Renal cortex interstitium (tissue), 15 donors: ENCODE measurements at places on chromosomes 7 and 10.

DNA sequence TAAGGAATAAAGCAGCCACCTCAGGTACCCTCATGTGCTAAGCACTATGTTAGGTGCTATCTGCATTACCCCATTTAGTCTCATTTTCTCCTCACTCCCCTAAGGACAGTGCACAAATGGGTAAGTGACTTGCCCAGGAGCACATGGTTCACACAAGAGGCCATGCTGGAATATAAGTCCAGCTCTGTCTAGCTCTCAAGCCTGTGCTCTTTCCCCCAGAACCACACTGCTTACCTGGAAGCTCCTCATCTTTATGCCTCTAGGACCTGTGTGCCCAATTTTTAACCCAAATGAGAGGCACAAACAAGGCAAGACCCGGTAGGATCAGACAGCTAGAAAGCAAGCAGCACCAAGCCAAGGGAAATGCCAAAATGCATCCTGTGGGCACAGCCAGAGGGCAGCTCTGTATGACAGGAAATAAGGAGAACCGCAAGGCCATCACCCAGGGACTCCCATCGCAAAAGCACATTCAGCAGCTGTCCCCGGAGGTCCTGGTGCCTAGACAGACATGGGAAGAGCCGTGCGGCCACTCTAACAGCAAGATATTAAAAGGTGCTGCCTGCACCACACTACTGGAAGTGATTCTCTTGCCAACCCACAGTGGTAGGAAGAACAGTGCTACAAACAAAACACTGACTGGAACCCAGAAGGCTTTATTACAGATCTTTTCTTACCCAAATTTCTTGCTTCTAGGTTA, 88.1 kb downstream of the GSAP start:
- DNase-seq: no peak

DNA sequence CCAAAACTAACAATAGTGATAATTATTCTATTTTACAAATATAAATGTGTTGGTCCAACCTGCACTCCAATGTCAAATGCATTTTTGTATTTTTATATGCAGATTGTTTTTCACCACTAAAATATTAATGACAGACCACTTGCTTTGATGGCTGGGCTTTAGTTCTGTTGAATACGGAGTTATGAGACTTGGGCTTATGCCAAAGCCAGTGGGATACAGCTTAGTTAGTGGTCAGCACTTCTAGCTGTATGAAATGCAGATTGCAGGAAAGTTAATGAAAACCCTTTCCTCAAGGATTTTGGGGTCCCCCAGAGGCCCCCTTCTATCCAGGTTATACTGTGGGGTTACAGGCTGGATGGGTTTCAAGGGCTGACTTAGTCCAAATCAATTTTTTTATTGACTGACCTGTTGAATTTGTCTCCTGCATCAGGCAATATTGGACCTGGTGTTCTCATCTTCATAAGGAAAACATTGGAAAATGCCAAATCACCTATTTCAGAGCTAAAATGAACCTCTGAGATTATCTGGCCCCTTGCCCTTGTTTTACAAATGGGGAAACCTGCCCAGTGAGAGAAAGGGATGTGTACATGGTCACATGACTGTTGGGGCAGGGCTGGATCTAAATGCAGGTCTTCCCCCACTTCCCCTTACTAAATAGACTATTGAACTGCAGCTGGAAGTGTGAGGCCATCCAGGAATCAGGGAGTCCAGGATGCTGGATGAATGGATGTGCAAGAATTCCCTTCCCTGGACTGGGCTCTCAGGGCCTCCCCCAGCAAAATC, 1085.3 kb downstream of the KCNMA1 start:
- no peak for DNase-seq

DNA sequence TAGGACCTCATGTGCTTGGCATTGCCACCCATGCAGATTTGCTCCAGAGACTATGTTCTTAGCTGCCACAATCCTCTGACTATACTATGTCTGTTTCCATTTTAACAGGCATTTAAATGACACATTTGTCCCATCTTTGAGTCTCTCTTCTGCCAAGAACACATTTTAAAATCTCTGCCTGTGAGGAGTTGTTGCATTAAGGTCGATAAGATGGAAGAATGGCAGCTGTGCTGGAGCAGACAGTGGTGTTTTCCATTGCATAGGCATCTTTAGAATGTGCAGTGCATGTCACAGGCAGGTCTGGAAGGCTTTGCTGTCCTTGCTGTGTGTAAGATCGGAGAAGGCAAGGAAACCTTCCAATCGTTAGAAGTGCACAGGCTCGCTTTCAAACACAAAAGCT, 70.9 kb upstream of the CELF2 start:
- DNase-seq: no peak

- DNase-seq: peak; percentile 73
These were observed 871 bp upstream of the GTF2IRD1 start for GRCh38 chr7:74452748-74453321.

- DNase-seq: no peak
These were observed 329.6 kb downstream of the PTEN start for GRCh38 chr10:88193018-88193417.

DNA sequence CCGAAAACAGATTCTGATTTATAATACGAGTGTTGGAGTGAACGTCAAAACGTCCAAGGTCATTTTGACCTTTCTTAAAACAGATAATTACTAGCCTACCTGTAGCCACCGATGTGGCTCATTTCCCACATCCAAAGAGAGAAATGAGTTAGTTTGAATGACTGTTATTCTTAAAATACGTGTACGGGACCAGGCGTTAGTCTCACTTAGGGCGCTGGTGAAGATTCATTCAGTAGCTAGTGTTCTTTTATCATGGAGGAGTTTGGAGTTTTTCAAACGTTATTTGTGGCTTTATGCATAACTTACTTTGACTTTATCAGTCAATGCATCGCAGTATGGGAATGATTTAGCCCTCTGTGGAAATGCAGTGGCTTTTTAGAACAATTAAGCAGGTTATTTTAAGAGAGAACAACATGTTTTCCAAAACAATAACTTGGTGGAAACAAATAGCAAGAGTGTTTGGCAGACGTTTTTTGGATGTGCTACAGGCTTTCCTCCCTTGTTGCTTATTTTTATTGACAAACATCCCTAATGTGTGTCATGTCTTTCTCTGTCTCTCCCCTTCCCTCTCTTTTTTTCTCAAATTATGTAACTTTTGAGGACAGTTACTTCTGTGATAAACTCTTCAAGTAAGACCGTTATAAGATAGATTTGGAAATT, 1.6 kb downstream of the BICC1 start:
- DNase-seq: no peak
